Endothelial cell of umbilical vein (primary cell): ENCODE measurements at places on chromosomes 11 and 22. TPM values are rescaled to one million over a fixed set of nuclear protein-coding genes. Genes with fewer than 3 reads are reported as not detected.

DNA sequence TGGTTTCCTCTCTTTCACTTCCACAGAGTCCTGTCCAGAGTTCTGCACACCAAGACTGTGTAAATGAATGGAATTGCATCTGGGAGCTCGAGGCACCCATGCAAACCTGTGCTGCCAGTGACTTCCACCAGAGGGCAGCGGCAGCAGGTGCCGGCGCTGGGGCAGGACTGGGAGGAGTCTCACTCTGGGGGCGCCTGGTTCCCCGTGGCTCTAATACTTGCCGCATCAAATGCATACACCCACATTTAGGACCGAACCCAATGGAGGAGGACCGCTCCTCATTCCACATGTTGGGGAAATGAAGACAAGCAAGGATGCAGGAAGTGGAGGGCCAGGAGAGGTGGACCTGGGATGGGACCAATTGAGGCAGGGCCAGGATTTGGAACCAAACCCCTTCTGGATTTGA lies 1.1 kb upstream of the CD6 start:
- H3K27ac ChIP-seq = no peak overlapping the region
- peak; percentile 36 for DNase-seq
- H3K4me3 ChIP-seq = no peak overlapping the region
- H3K36me3 ChIP-seq = no peaks in the 10 kb centered on the region
- peaks cover 3% of the 10 kb centered on the region for H3K27me3 ChIP-seq

The LARGE2 gene
- not detected in 2 replicates for total RNA-seq

The ARFIP2 gene
- total RNA-seq = 46.7 and 48.4 TPM in 2 replicates

The SYT7 gene
- total RNA-seq = 0.55 and 0.78 TPM in 2 replicates

- no peak overlapping the region for H3K4me3 ChIP-seq
- H3K36me3 ChIP-seq = no peaks in the 10 kb centered on the region
- peaks cover 20% of the 10 kb centered on the region for H3K4me1 ChIP-seq
- DNase-seq = peak; percentile 56
- H3K27me3 ChIP-seq = no peaks in the 10 kb centered on the region
- H3K27ac ChIP-seq = no peak overlapping the region
Measured at GRCh38 chr11:60887556-60887955, 18.8 kb downstream of the PRPF19 start.

GRCh38 chr11:89052220-89052619 lies 13.6 kb downstream of the GRM5 start:
- DNase-seq = no peak
- no peak overlapping the region for H3K27ac ChIP-seq
- H3K4me3 ChIP-seq = no peak overlapping the region
- no peaks in the 10 kb centered on the region for H3K4me1 ChIP-seq
- no peaks in the 10 kb centered on the region for H3K36me3 ChIP-seq
- H3K27me3 ChIP-seq = no peaks in the 10 kb centered on the region

The RASD2 gene
- total RNA-seq = not detected in 2 replicates

DNA sequence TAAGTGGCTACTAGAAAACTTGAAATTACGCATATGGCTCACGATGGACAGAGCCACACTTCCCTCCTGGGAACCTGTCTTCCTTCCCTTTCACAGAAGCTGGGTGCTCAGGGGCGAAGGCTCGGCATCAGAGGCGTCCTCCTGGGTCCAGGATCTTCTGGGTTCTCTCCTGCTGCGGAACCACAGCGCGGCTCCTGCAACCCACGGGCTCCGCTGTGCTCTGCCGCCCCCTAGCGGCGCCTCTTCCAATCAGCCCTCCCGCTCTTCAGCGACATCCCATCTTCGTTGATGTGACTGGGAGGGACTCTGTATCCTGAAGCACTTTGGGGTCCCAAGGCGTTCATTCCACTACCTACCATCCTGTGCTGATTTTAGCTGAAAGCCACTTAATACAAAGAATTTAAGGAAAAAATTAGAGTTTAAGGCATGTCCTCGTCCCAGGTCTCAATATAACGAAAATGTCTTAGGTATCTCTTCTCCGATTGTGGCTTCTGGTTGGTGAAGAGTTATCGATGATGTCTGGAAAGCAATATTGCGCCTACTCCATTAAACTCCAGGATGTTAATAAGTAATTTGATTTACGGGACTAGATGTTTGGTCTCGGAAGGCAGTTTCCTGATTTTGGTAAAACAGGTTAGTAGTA lies 14.8 kb upstream of the RPS3 start:
- no peaks in the 10 kb centered on the region for H3K27me3 ChIP-seq
- DNase-seq = peak; percentile 76
- H3K4me3 ChIP-seq = no peak overlapping the region
- H3K27ac ChIP-seq = no peak overlapping the region
- H3K4me1 ChIP-seq = peaks cover 17% of the 10 kb centered on the region

- no peak overlapping the region for H3K4me3 ChIP-seq
- DNase-seq = no peak
- H3K4me1 ChIP-seq = no peaks in the 10 kb centered on the region
- no peak overlapping the region for H3K27ac ChIP-seq
- no peaks in the 10 kb centered on the region for H3K36me3 ChIP-seq
Measured at GRCh38 chr22:42509548-42509947, 10.0 kb downstream of the RRP7A start.

DNA sequence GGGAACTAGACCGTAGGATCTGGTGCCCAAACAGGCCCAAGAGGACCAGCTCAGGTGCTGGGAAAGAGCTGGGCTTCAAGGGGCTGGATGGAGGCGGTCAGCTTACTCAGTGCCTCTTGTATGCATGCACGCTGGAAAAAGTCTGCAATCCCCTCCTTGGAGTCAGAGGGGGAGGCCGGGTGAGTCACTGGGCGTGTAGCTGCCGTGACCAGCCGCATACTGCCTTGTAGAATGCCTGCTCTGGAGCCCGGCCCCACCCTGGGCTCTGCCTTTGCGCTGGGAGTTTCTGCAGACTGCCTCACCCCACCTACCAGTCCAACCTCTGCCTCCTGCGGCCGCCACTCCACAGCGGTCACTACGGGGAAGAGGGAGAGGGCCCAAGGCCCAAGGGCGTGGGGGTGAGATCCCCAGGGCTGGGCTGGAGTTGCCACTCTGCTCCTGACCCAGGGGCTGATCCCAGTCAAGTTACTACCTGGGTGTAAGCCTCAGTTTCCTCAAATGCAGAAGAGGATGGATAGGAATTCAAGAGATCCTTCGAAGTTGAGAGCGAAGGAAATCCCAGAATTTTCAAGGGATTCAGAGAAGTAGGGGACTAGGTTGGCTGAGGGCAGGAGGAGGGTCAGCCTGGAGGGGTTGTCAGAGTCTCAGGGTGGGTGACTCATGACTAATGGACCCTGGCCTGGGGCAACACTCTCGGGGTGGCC lies 4.2 kb downstream of the MRGPRF start:
- H3K4me1 ChIP-seq = no peaks in the 10 kb centered on the region
- peak; percentile 51 for DNase-seq
- H3K27me3 ChIP-seq = peaks cover 38% of the 10 kb centered on the region
- no peaks in the 10 kb centered on the region for H3K36me3 ChIP-seq
- H3K4me3 ChIP-seq = no peak overlapping the region

- peaks cover 26% of the 10 kb centered on the region for H3K4me1 ChIP-seq
- H3K4me3 ChIP-seq = no peak overlapping the region
- DNase-seq = no peak
- no peaks in the 10 kb centered on the region for H3K27me3 ChIP-seq
- no peak overlapping the region for H3K27ac ChIP-seq
- H3K36me3 ChIP-seq = no peaks in the 10 kb centered on the region
Measured at GRCh38 chr11:76765863-76766350, 17.2 kb upstream of the TSKU start.

DNA sequence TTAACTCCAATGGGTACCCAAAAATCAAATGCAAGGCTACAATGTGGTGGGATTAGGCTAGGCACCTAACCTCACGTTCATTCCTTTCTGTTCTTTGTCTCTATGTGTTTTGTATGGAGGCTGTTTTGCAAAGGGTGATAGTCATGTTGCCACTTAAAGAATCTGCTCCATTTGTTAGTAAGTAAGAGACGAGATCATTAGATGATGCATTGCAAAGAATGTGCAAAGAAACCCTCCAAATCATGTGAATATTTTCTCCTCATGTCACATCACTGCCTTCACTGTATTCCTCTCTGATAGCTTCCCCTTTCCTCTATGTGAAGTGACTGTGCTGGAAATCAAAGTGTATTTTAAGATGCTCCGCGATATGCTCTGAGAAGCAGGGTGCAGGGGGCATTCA lies 11.9 kb downstream of the SYT13 start:
- no peaks in the 10 kb centered on the region for H3K36me3 ChIP-seq
- H3K27me3 ChIP-seq = peaks cover 4% of the 10 kb centered on the region
- DNase-seq = no peak
- H3K4me1 ChIP-seq = peaks cover 3% of the 10 kb centered on the region
- no peak overlapping the region for H3K4me3 ChIP-seq
- H3K27ac ChIP-seq = no peak overlapping the region

The SMC1B gene
- total RNA-seq = 0.07 TPM in 1 of 2 replicates, not detected in the other

- peak; percentile 63 for DNase-seq
- H3K27ac ChIP-seq = peak overlapping the region; percentile 72
- H3K4me3 ChIP-seq = peak overlapping the region; percentile 74
- H3K27me3 ChIP-seq = no peaks in the 10 kb centered on the region
Measured at GRCh38 chr11:71452199-71453036, 585 bp upstream of the NADSYN1 start.

The HBE1 gene
- total RNA-seq = not detected in 2 replicates

The GVQW3 gene
- 0.99 and 2.8 TPM in 2 replicates for total RNA-seq

DNA sequence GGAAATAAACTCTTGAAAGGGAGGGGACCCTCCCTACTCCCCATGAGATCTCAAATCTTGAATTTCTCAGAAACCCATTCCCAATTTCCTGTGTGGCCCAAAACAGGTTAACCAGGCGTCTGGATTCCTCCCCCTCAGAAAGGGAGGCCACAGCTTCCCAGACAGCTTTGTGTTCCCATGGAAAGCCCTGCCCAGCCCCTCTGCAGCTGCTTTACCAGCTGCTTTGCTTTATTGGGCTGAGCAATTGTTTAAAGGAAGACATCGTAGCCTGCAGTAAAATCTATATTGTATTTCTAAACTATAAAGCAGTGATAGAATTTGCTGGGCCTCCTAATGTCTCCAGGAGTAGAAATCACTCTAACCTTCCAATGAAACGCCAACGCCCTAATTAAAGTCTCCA lies 97.4 kb downstream of the CHST1 start:
- no peak overlapping the region for H3K27ac ChIP-seq
- no peaks in the 10 kb centered on the region for H3K27me3 ChIP-seq
- no peaks in the 10 kb centered on the region for H3K36me3 ChIP-seq
- no peak overlapping the region for H3K4me3 ChIP-seq
- DNase-seq = no peak
- no peaks in the 10 kb centered on the region for H3K4me1 ChIP-seq

DNA sequence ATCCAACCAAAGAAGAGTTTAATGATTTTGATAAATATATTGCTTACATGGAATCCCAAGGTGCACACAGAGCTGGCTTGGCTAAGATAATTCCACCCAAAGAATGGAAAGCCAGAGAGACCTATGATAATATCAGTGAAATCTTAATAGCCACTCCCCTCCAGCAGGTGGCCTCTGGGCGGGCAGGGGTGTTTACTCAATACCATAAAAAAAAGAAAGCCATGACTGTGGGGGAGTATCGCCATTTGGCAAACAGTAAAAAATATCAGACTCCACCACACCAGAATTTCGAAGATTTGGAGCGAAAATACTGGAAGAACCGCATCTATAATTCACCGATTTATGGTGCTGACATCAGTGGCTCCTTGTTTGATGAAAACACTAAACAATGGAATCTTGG lies 23.9 kb downstream of the KDM4D start:
- no peak overlapping the region for H3K27ac ChIP-seq
- no peak for DNase-seq
- no peaks in the 10 kb centered on the region for H3K4me1 ChIP-seq
- no peaks in the 10 kb centered on the region for H3K27me3 ChIP-seq
- no peak overlapping the region for H3K4me3 ChIP-seq

- no peak overlapping the region for H3K4me3 ChIP-seq
- no peaks in the 10 kb centered on the region for H3K4me1 ChIP-seq
- no peak overlapping the region for H3K27ac ChIP-seq
Measured at GRCh38 chr22:23682077-23682476, 8.7 kb upstream of the RGL4 start.

GRCh38 chr11:32108576-32108975 lies 17.7 kb downstream of the RCN1 start:
- peaks cover 7% of the 10 kb centered on the region for H3K4me1 ChIP-seq
- DNase-seq = no peak
- H3K4me3 ChIP-seq = no peak overlapping the region
- peaks cover 2% of the 10 kb centered on the region for H3K27me3 ChIP-seq

GRCh38 chr11:68371171-68372041 lies 59.0 kb downstream of the LRP5 start:
- H3K4me1 ChIP-seq = peaks cover 9% of the 10 kb centered on the region
- no peak overlapping the region for H3K27ac ChIP-seq
- no peaks in the 10 kb centered on the region for H3K27me3 ChIP-seq
- DNase-seq = no peak
- peaks cover 4% of the 10 kb centered on the region for H3K36me3 ChIP-seq

DNA sequence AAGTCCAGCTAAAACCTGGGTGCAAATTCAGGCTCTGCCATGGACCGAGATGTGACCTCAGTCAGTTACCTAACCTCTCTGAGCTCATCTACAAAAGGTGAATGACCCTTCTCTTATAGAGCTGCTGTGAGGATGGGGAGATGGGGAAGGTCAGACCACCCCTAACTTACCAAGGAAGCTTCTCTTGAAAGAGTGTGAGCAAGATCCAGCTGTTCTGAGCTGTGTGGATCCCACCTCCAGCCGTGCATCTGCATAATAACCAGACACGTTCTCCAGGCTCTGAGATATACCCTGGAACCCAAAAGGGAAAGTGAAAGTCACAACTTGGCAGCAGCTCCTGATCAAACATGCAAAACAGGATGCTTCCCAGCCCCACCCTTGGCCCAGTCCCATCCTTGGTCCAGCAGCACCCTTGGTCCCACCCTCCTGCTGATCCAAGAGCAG lies at the start of gene APOL3:
Gene APOL3, minus strand, starts transcription at position 257 of the 444 bp plus-strand sequence. CDS start 11,700 bp downstream, outside the sequence.
- H3K4me3 ChIP-seq = peak within 1 kb of the TSS; percentile 13
- H3K4me1 ChIP-seq = peaks cover 35% of the 10 kb centered on the region
- no peaks in the 10 kb centered on the region for H3K36me3 ChIP-seq
- DNase-seq = peak; percentile 85
- H3K27me3 ChIP-seq = peaks cover 7% of the 10 kb centered on the region
